ENCODE measurements at places on chromosomes 12 and 14. TPM values are rescaled to one million over a fixed set of nuclear protein-coding genes. Genes with fewer than 3 reads are reported as not detected.

Gene DAO
- total RNA-seq: not detected

GRCh38 chr14:101050901-101051490 is 147.5 kb upstream of the RTL1 start:
- DNase-seq: peak; percentile 54

DNA sequence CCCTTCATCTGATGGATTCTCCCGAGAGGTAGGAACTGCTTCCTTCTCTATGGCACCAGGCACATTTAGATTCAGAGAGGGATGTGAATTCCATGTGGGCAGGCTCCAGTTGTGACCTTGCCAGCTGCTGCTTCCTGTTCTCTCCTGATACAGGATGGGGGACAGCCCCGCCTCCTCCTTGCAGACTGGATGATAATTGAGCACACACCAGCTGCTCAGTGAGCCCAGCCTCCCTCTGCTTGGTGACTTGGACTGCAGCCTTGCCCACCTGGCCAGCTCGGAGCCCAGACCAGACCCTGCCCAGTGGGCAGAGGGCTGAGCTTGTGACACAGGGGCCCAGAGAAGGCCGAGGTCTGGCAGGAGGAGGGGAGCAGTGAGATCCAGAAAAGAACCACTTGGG is 90.2 kb downstream of the CALM1 start:
- no peak for DNase-seq

DNA sequence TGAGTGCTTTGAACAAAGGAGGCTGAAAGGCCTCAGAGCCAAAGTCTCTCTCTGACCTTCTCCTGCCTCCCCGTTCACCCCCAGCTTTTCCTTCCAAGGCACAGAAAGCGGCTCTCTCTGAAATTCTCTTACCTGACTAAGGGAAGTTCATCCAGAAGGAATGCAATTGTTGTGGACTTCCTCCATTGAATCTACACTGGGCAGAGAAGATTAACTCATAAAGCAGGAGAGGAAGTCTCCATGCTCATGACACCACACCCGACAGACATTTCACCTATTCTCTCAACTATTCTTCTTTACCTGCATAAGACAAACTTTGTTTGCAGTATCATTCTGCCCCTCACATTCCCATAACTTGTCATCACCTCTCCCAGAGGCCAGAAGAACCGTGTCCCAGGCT is 129.3 kb upstream of the CCDC175 start:
- no peak for DNase-seq

Gene SERPINA9
- under 0.01 TPM for total RNA-seq

DNA sequence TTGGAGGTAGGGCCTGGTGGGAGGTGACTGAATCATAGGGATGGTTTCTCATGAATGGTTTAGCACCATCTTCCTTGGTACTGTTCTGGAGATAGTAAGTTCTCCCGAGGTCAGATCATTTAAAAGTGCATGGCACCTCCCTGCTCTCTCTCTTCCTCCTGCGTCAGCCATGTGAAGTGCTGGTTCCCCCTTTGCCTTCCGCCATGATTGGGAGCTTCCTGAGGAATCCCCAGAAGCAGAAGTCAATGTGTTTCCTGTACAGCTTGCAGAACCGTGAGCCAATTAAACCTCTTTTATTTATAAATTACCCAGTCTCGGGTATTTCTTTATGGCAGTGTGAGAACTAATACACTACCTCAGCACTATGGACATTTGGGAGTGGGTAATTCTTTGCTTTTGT is 4.8 kb upstream of the LGMN start:
- DNase-seq: no peak

- DNase-seq: peak; percentile 31
Measured at GRCh38 chr14:105939810-105940508, 413.6 kb downstream of the TMEM121 start.

GRCh38 chr12:124385219-124385969 is 90.5 kb downstream of the RFLNA start:
- DNase-seq: peak; percentile 95

Gene KRT72
- not detected for total RNA-seq

GRCh38 chr12:125332900-125333299 is 267.7 kb downstream of the AACS start:
- no peak for DNase-seq

Gene PRIMA1
- not detected for total RNA-seq

GRCh38 chr14:100078997-100079725 is 13.9 kb downstream of the EVL start:
- DNase-seq: no peak

DNA sequence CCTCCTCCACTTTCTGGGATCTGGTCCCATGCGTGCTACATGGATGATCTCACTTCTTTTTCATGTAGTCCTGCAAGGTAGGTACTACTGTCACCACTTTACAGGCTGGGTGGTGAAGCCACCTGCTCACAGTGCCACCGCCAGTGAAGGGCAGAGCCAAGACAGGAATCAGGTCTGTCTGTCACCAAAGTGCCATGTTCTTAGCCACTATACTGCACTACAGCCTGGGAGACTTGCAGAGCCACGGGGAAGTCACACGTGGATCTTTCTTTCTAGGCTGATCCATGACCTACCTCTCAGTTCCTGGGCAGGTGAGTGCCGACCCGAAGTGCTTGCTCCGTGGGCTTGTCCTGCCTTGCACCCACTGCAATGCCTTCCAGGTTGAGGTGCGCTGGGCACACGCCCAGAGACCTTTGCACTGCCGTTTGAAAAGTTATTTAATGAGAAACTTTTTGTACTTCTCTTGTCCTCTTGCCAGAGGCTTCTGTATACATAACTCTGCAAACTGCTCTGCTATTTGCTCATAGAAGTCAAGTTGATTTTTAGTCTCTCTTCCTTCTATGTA is 19.7 kb upstream of the CLMN start:
- DNase-seq: no peak

DNA sequence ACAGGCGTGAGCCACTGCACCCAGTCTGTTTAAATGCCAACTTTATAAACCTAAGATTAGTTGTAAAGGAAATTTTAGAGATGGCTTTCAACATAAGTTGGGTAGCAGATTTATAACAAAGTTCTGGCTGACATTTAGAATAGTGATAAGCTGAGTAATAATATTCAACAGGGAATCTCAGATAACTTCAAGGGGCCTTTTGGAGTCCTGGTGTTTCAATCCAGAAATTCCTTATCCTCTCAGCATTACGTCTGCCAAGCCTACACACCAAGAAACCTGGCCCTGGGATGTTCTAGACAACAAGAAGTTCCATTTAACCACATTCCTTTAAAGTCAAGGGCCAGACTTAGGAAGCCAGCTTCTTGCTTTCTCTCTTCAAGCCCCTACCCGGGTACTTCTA is 59.5 kb upstream of the DYRK2 start:
- DNase-seq: no peak

DNA sequence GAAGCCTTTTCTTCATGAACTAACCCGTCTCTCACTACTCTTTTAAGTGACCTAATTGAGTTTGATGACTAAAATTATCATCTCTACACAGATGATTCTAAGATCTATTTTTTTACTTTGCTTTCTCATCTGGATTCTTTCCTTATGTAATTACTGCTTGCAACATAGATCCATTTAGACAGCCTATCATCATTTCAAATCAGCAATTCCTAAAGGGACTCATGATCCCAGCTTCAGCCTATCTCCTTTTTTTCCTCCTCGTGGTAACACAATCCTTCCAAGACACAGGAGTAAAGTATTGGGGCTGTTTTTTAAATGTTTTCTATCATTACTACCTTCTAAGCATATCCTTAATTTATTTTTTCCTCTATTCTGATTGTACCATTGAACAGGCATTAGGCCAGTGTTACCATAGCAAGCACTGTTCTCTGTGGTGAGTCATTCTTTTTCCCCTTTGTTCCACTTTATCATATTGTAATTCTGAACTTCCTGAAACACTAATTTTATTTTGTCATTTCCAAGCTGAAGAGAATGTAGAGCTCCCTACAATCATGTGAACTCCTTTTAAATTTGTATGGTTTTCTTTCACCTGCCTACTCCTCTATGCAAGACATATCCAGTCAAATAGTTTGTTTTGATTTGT is 190.4 kb upstream of the FAR2 start:
- DNase-seq: peak; percentile 38

Gene LRTM2
- total RNA-seq: not detected

Gene TAS2R9
- total RNA-seq: not detected

- no peak for DNase-seq
Measured at GRCh38 chr14:65045709-65046108, 56.6 kb downstream of the MAX start.

DNA sequence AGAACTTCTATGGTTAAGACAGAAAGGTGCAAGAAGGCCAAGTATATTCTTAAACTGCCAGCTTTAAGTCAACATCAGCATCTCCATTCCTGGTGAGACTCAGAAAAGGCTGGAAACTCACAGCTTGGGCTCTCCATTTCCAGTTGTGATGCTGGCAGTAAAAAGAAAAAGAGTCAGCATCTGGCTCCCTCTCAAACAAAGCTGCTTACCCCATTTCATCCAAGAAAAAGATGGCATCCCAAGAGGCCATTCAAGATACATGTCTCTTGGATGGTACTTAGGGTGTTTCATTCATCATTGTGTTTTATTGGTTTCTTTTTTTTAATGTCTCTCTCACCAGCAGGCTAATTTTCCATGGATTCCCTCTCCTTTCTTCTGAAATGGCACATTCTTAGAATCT is 61.9 kb downstream of the DCAF5 start:
- no peak for DNase-seq

DNA sequence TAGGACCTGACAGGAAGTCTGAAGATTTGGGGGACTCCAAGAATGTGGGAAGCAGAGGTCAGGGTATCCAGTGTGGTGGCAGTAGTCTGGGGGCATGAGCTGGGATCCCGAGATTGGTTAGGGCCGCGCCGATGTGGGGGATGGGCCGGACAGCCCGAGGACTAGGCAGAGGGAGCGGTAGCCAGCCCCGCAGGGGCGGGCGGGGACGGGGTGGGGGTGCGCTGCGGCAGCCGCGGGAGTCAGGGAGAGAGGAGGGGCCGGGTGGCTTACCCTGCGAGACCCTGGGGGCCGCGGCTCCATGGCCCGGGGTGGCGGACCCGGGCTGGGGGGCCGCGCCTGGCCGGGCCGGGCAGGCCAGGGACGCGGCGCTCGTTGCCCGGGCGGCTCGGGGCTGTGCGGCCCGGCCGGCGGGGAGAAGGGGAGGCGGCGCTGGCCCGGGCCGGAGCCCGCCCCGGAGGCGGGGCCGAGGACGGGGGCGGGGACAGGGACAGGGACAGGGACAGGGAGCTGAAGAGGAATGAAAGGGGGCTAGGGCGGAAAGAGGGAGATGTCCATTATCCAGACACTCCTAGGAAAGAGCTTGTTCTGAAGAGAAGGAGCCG is 5.6 kb downstream of the ZNF385A start:
- DNase-seq: peak; percentile 98

DNA sequence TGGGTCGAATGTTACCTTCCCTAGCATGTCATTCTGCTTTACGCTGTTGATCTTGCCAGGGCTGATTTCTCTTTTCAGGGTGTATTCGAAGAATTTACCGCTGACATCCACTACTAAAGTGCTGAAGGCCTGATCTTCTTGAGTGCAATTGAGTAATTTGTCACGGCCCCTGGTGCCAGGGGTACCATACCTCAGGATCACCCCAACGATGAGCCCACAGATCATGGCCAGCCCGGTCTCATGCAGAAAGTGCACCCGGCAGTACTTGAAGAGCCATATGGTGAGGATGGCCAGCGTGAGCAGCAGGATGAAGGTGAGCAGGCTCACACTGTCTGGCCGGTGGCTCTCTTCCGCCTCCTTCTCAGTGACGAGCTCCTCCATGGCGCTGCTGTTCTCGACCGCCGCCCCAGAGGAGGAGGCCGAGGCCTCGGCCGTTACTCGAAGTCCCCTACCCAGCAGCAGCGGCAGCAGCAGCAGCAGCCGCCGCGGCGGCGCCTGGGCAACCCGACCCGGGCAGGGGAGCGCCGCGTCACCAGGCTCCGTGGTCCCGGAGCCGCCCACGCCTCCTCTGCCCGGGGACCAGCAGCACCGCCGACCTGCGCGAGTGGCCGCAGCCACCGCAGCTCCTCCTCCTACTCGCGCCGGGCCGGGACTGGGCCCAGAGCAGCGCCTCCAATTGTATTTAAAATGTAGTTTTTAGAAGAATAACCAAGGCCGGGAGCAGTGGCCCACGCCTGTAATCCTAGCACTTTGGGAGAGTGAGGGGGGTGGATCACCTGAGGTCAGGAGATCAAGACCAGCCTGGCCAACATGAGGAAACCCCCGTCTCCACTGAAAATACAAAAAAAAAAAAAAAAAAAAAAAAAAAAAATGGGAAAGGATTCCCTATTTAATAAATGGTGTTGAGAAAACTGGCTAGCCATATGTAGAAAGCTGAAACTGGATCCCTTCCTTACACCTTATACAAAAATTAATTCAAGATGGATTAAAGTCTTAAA is 58.5 kb upstream of the TMPO start:
- DNase-seq: peak; percentile 93

DNA sequence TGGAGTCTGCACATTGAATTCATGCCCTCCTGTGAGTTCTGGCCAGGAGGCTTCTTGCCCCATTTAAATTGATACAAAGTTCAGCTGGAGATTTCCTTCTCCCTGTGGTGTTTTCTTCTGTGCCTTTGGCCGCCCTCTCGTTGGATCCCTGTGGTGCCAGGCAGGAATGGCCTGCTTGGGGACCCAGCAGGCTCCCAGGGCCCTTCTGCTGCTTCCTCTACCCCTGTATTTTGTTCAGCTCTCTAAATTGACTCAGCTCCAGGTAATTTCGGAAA is 197.2 kb downstream of the FOXA1 start:
- DNase-seq: no peak

GRCh38 chr14:68528040-68528687 is 264.7 kb downstream of the ZFP36L1 start:
- DNase-seq: no peak

Gene TMPRSS12
- not detected for total RNA-seq

Gene CAPZA3
- total RNA-seq: not detected

GRCh38 chr14:77077040-77077439 is 21.0 kb upstream of the CIPC start:
- no peak for DNase-seq

GRCh38 chr14:54052696-54053385 is 96.2 kb upstream of the BMP4 start:
- no peak for DNase-seq

GRCh38 chr12:51546097-51546496 is 44.9 kb upstream of the SCN8A start:
- DNase-seq: no peak

DNA sequence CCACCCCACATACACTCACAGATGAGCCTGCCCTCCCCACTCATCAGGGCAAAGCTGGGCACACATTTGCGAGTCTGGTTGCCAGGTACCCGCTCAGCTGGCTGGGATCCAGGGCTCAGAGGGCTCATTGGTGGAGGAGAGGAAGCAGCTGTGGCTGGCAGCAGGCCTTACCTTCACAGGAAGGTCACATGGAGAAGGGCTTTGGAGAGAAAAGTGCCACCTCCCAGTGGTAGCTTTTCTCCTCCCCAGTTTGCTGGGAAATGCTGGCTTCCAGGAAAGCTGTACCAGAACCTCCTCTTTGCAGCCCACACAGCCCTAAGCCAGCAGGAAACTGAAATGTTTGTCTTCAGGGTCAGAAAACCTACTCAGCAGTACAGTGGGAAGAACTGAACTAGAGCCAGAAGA is 55.6 kb downstream of the LGMN start:
- DNase-seq: peak; percentile 89

DNA sequence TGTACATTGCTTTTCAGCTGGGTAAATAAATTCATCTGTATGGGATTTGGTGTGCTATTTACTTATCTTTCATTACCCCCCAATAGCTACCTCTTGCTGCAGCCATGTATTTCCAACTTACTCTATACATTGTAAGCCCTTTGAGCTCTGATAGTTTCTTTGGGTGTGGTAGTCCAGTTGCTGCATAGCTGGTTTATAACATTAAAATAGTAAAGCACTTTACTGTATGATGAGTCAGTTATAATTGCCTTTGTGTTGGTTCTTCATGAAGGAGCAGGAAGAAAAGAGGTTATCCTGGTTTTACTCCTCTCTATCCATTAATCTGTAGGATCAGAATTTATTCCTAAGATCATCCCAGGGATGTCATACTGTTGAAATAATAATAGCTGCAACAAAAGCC is 15.7 kb downstream of the TBC1D30 start:
- no peak for DNase-seq

Gene RASAL1
- not detected for total RNA-seq
